Esophagus squamous epithelium (tissue), 5 donors: ENCODE measurements at places on chromosomes 4 and X. TPM values are rescaled to one million over a fixed set of nuclear protein-coding genes. Genes with fewer than 3 reads are reported as not detected.

DNA sequence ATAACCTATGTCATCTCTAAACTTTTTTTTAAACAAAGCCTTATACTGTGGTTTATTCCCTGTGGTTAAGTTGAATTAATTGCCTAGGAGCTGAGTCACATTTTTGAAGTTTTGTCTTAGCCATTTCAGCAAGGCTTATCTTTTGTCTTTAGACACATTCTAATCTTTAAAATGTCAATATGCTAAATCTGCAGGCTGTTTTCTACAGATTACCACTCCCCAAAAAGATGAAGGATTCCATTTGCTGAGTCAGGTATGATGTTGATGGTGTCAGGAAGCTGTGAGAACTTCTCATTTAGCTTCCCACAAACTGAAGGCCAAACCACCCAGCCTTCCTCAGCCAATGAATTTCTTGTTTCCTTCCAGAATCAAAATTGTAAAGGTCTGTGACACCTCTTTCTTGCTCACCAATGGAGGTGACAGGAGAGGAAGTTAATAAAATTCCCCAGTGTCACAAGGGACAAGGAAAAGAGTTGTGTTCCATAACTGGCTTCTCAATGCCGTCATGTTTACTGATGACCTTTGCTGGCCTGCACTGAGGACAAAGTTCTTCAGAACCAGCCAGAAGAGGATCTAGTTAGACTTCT is 3.7 kb upstream of the CXCL6 start:
- DNase-seq = no peak

GABRG1 gene
- total RNA-seq = not detected

- no peak for DNase-seq
These were observed 40.7 kb upstream of the PDGFC start for GRCh38 chr4:157012296-157012695.

PPBP gene
- total RNA-seq = not detected

DNA sequence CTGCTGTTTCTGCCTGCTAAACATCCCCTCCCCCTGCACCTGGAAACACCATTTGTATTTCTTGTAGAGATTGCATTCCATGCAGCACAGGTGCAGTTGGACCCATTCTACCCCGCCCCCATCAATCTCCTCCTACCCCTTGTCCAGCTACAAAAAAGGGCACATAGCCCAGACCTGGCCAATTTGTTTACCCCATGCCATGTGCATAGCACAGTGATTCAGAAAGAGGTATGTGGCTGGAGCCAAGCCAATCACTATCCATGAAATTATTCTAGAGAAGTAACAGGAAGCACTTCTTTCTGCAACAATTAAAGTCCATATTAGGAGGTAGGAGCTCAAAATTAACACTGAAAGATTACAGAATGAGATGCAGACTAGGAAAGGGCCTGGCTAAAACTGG is 20.2 kb upstream of the TMEM184C start:
- no peak for DNase-seq

DNA sequence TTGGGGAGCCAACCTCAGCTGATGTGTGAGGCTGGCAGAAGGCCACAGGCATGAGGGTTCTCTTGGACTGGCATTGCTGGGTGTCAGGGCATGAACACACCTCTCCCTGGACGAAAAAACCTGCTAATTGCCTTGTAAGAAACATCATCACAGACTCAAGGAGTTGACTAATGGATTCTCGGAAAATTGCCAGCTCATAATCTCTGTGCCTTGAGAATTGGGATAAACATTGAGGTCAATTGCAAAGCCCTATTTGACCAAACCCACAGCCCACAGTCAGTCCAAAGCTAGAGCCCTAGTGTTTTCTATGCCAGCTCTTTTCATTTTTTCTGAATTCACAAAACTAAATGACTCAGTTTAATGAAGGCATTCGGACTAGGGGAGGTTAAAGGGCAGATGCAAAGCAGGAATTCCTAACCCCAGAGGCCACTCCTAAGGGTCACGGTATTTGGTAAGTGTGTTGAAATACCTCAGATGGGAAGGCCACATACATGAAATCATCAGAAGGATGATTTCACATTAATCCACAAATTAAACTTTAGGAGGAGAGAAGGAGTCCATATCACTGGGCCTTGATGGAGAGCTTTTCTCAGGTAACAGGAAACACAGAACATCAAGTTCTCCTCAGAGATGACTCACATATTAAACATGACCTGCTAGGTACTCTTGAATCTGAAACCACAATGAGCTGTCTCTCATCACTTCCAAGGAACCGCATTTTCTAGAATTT is 39.0 kb upstream of the RASL11B start:
- no peak for DNase-seq

NDNF gene
- total RNA-seq = 1.0 TPM

- no peak for DNase-seq
These were observed 3.7 kb downstream of the PPP1R3F start for GRCh38 chrX:49273181-49273727.

DNA sequence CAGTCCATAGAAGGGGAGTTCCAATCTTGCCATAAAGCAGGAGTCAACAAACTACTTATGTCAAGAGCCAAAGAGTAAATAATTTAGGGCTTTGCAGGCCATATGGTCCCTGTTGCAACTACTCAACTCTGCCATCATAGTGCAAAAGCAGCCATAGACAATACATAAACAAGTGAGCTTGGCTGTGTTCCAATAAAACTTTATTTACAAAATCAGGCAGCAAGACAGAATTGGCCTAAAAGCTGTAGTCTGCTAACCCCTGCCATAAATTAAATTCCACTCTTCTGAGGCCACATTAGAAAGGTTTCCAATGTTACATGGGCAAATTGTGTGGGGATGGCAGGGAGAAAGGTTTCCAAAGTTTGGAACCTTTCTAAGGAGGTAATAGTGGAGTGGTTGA is 14.7 kb downstream of the TRMT2B start:
- no peak for DNase-seq

GRCh38 chr4:182918044-182918607 is 940 bp upstream of the DCTD start:
- DNase-seq = no peak

DNA sequence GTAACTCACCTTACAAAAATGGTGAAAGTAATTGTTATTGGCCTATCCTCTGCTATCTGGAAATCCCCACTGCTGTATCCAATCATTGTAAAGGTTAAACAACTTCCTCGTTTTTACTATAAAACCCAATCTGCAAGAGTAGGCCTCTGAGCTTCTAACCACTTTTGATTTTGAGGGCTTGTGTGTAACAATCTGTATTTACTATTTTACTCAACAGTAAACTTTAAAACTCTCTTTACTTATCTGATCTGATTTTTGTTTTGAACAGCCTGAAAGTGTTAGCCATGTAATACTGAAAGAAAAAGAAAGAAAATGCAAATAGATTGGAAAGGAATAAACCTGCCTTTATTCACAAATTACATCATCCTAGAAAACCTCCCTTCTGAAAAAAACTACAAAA is 63.1 kb downstream of the SLC10A7 start:
- no peak for DNase-seq

CENPVL1 gene
- total RNA-seq = not detected

DNA sequence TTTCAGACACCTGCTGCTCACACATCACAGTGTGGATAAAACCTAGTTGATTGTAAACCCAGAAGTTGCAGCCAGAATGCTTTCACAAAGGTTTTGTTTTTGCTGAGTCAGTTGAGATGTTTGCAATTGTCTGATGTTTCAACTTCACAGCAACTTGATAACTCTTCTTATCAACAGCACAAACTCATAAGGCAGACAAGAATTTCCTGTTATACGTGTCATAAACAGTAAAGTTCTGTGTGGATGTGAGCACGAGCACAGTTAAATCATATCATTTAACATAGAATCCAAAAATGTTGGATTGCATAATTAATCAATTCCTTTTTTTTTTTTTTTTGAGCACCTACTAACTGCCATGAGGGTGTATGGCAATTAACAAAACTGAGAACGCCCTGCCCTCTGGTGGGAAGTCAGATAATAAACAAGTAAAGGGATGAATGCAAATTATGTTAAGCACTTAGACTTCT is 512.2 kb downstream of the PDHA2 start:
- no peak for DNase-seq

- no peak for DNase-seq
These were observed 186.9 kb downstream of the CAMK2D start for GRCh38 chr4:113574636-113575103.

CXCL3 gene
- not detected for total RNA-seq

- no peak for DNase-seq
These were observed 481.9 kb downstream of the ACTRT1 start for GRCh38 chrX:127570276-127570675.

STK26 gene
- total RNA-seq = 20.0 TPM
